ENCODE measurements at places on chromosomes 2 and 18.
A peak's percentile ranks its signal among the peaks of the same experiment; 100 is the strongest.

DNA sequence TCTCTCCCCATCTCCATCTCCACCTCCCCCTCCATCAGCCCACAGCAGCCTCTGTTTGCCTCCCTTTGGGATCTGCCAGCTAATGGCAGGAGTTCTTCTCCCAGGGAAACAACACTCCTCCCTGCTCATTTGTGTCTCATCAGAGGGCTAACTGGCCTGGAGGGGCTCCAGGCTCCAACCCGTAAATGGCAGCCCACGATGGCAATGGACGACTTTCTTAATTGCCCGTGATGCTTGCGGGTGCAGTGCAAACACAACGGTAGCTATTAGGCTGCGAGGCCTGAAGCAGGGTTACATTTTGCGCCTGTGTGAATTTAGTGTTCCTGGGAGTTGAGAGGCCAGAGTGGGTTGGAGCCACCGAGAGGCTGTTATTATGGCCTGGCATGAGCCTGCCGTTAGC is 285.1 kb downstream of the TNS1 start:
- no peak for DNase-seq

GRCh38 chr18:45962461-45962860 is 4.7 kb downstream of the EPG5 start:
- peak; percentile 36 for DNase-seq

DNA sequence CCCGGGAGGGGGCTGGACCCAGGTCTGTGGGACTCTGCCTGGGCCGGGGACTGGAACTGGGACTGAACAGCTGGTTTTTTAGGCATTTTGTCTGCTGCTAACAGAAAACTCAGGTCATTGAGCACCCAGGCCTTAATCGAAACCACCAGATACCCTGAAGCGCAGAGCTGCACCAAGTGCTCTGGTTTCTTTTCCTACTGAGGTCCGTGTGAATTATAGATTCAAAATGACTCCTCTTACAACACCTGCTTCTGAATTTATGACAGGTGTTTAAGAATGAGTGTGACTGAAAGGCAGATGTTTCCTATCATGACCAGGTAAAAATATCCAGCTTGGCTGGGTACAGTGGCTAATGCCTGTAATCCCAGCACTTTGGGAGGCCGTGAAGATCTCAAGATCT is 47.8 kb downstream of the TRAPPC12 start:
- no peak for DNase-seq

DNA sequence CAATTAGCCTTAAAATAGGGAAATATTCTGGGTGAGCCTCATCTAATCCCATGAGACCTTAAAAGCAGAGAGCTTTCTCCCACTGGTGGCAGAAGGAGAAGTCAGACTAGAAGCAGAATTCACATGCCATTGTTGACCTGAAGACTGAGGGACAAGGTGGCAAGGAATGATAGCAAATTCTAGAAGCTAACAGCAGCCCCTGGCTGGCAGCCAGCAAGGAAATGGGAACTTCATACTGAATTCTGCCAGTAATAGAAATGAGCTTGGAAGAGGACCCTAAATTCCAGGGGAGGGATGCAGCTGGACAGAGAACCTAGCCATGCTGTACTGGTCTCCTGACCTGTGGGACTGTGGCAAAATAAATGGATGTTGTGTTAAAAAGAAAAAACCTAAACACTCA is 19.5 kb downstream of the B3GNT7 start:
- no peak for DNase-seq

DNA sequence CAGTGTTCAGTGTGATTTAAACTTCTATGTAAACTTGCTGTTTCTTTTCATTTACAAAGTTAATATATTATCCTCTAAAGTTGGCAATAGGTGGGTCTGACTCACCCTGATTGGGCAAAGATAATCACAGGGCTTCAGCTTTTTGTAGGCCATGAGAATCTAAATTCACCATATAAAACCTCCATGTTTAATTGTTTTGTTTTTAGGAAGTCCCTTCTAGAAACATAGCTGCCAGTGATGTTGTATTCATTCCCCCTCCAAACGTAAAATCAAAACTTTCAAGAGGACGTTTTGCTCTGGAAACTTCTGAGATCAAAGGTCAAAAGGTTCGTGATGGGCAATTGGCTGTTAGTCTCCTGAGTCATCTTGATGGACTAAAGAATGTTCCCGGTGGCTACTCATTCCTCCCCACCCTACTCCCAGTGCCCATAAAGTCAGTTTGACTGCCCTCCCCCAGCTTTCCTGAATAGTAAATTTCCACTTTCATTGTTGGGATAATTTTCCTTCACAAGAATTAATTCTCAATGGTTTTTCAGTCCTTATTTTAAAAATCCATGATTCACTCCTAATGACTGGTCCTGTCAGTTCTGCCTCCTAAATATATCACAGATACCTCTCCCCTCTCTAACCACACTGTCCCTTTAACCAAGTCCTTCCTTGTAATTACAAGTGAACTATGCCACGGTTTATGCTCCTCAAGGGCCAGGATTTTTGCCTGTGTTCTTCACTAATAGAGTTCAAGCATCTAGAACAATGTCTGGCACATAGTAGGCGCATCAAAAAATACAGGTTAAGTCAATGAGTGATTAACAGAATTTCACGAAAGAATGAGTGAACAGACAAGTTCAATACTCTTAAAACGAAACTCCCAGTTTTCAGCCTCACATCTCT is 164.4 kb upstream of the VRK2 start:
- DNase-seq = peak; percentile 62

- peak; percentile 66 for DNase-seq
Observed at GRCh38 chr2:175414882-175415487, 233.5 kb upstream of the ATP5MC3 start.

DNA sequence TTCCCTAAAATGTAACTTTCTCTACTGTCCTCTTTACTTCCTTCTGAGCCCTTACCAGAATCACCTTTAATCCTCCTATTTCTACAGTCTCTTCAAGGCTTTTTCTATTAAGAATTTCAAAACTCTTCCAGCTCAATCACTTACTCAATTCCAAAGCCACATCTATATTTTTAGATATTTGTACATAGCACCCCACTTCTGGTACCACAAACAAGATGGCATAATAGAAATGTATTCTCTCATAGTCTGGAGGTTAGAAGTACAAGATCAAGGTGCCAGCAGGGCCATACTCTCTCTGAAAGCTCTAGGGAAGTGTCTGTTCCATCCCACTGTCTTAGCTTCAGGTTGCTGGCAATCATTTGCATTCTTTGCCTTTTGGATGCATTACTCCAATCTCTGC is 11.1 kb downstream of the ZSCAN30 start:
- DNase-seq = no peak

DNA sequence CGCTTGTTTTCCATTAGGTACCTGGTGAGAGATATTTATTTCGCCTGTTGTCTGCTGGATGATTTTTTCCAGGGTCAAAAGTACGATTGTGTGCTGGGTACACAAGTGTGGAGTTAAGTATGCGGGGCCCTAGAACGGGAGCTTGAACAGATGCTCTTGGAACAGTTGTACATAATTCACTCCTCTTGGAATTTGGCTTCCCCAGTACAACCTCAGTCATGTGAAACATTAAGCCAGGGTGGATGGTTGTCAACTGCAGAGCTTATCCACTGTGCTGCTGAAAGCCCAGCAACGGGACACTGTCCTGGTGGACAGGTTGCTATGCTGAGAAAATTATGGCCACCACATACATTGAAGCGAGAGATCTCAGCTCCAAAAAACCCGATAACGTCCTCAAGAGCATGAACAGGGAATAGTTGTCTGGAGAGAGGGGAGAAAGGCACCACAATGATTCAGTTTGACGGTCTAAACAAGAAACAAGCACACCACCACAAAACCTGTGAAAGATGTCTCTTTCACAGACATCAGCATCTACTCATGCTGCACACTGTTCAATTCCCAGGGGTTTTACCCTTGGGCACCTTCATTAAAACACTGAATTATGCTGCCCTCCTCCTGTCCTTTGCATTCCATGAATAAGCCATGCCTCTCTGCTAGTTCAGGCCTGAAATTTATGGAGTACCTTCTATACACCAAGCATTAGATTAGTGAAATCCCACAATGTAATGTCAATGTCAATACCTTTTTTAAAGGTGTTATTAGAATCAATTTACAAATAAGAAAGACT is 176.8 kb upstream of the TRIB2 start:
- no peak for DNase-seq

- DNase-seq = no peak
Observed at GRCh38 chr2:101665312-101665711, 32.2 kb upstream of the MAP4K4 start.

- no peak for DNase-seq
Observed at GRCh38 chr18:63457977-63458376, 18.8 kb upstream of the SERPINB5 start.

DNA sequence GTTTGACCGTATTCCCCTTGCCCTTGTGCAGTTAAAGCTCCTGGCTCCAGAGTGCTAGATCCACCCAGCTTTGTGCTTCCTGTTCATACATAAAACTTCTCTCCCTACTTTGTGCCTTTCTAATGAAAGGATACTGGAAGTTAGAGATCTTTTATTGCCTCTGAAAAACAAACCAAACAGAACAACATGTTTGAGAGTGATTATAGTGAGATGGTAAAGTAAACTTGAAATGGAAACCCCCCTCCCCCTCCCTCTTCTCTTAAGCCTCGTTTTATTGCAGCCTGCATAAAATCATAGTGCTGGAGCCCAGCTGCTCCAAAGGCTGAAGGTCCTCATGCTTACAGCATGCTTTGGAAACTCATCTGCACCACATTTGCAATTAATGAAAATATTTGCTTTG is 125.1 kb downstream of the TANC1 start:
- no peak for DNase-seq

- peak; percentile 57 for DNase-seq
Observed at GRCh38 chr2:150689590-150689989, 202.1 kb upstream of the RND3 start.

DNA sequence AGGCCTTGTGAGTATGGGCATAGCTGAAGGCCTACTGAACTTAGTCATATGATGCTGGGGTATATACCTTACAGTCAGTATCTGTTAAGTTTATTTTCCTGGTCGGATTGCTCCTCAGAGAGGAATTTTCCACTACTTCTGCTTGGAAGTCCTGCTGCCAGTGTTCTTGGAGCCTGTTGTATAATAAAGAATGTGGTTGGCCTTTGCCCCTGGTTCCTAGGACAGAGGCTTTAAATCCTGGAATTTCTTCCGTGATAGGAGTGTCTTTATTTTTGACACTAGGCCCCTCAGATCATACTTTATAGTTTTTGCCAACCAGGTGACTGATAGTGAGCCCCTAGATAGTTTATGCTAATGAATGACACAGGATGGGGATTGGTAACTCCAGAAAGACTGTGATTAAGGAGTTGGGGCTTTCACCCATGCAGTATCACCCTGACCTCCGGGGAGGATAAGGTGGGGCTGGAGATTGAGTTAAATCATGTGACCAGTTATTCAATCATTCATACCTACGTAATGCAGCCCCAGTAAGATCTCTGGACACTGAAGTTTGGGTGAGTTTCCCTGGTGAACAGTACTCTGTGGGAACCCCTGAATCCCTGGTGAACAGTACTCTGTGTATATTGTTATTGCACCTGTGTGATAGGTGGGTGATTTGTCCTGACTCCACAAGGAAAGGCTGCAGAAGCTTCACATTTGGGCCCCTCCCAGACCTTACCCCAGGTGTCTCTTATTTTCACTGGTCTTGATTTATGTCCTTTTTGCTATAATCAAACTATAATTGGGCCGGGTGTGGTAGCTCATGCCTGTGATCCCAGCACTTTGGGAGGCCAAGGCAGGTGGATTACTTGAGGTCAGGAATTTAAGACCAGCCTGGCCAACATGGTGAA is 56.9 kb downstream of the COMMD1 start:
- no peak for DNase-seq

DNA sequence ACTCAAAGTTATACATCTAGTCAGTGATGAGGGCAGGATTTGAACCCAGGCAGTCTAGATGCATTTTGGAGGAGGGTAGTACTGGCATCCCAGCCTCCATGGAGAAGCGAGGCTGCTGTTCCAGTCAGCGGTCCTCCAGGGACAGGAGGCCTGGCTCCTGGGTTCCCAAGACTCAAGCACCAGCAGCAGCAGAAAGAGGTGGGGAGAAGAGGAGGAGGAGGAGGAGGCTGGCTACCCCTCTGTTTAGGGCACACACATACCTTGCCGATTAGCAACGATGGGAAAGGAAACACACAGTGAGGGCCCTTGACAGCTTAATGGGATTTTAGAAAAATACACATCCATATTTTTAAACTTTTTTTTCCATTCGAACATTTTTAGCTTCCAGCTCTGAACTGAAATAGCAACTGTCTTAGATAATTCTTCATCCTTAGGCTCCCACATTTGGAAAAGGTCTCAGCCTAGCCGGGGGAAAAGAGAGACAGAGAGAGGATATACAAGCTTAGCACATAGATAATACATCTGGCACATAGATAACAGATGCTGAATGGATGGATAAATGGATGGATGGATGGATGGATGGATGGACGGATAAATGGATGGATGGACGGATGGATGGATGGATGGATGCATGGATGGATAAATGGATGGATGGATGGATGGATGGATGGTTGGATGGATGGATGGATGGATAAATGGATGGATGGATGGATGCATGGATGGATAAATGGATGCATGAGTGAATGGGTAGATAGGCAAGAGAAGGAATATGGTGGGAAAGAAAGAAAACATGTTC is 87.9 kb downstream of the LBH start:
- no peak for DNase-seq

DNA sequence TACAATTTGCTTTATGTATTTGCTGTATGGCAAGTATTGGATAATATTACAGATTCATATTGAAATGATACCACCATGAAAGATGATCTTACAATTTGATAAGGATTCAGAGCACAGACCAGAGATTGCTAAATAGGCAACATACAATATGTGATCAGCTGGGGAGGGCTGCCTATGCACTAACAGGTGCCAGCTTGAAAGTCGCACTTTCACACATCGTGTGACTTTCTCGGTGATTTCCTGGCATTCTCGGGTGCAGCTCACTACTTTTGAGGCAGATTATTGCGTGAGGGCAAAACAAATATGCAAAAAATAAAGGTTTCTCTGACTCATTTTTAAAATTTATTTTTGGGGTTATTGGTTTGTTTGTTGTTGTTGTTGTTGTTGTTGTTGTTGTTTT is 36.0 kb downstream of the RBMS1 start:
- DNase-seq = no peak

DNA sequence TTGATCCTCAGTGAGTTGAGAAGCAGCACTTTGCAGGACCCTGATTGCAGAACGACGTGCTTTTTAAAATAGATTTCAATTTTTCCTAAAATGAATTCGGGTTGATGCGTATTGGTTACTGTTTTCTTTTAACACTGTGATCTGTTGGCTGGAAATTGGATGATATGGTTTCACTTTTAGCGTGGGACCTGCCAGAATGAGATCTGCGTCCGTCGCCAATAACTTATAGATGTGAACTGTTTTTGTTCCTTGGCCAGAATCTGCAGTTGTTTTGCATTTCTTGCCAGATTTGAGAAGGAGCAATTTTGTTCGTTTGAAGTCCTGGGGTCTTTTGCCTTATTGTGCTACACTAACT is 703 bp downstream of the UGGT1 start:
- DNase-seq = peak; percentile 30

DNA sequence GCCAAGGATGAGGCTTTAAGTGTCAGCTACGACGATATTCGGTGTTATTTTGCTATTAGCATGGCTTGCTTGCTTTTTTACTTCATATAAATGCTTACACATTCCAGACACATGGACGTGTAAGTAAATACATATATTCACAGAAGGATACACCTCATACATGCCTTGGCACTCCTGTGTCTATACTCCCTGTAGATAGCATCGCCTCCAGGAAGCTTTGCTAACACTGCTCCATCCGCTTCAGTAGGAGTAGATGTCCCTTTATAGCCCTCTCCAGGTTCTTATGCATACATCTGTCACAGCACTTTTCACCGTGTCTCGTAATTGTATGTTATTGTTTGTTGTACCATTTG is 27.5 kb upstream of the KCTD1 start:
- DNase-seq = no peak
